ENCODE measurements at places on chromosomes 12 and 14.

GRCh38 chr12:124732275-124733075 lies 131.2 kb downstream of the SCARB1 start:
- DNase-seq, result no peak

DNA sequence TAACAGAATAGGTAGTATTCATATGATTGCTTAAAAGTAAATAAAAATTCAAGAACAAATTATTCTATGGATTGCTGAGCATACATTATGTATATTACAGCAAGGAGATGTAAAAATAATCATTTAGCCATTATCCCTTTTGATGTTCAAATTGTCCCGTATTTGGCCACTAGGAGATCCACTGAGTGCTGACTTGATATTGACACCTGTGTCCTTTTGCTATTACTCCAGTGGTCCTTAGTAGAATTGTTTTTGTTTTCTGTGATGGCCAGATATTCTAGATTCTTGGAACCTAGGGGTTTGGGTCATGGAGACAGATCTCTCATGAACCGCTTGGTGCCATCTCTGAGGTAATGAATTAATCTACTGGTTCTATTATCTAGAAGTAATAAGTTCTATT lies 16.8 kb downstream of the ERO1A start:
- no peak for DNase-seq

DNA sequence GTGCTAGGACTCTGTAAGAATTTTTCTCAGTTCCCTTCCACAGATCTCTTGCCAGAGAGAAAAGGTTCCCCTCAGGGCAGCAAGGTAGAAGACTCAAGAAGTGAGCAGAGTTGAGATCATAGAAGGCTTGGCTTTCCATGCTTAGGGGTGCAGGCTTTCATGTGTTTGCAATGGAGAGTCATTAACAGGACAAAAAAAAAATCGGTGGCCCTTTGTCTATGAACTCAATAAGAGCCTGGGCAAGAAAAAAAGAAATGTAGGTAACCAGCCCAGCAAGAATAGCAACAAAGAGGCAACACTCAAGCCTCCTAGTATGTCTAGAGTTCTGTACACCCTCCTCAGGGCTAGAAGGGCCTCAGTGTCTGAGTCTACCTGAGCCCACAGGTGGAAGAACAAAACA lies 23.4 kb upstream of the LRP6 start:
- no peak for DNase-seq

DNA sequence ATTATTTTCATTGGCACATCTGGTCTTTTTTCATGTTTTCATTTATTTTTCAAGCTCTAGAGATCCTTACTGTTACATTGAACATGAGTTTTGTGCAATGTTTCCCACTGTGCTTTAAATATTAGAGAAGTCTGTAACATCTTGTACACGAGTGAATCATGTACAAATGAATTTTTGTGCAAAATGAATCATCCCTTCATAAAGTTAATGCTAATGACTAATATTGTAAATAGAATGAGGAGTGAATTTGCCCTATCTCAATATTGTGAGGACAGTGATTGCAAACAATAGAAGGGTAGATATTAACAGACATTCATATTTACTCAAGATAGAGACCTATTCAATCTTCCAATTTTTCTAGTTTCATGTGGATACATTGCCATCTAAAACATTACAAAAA lies 463.3 kb upstream of the FOXG1 start:
- no peak for DNase-seq

- DNase-seq, result no peak
Observed at GRCh38 chr14:77738559-77739250, 22.3 kb downstream of the SNW1 start.

- DNase-seq, result no peak
Observed at GRCh38 chr12:76548222-76548837, 11.2 kb downstream of the OSBPL8 start.

- DNase-seq, result peak; percentile 28
Observed at GRCh38 chr14:64388533-64389285, 556 bp downstream of the MTHFD1 start.

DNA sequence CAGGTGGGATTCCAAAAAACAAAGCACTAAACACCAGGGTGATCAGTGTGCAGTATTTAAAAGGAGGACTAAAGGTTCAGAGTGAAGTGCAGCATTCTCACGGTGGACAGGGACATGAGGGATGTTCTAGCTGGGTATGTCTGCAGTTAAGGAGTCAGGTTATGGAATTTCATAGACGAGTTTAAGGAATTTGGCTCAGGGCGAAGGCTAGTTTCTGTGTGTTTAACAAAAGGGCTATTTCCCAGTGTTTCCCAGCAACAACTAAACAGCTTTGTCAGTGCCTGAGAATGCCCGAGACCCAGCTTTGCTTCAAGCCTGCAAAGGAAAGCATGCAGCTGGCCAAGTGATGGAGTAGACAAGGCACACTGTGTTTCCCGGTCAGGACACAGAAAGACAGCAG lies 7.0 kb downstream of the KRT1 start:
- DNase-seq, result no peak

DNA sequence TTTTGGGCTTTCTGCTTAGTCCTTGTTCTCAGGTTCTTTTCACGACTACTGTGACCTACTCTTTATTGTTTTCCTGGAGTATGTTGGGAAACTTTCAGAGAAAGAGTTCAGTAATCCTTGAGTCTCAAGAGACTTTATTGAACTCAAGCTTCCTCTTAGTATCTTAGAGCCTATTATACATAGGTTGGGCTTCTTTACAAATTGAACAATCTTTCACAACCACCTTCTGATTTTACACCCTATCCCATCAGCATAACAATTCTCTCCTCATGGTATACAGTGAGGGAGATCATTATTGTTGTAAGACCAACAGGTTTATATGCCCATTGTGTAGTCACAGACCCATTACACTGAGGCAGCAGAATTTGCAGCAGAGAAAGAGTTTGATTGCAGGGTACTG lies 193.2 kb upstream of the IGF1 start:
- no peak for DNase-seq

GRCh38 chr12:74488134-74488533 lies 49.5 kb upstream of the ATXN7L3B start:
- no peak for DNase-seq

DNA sequence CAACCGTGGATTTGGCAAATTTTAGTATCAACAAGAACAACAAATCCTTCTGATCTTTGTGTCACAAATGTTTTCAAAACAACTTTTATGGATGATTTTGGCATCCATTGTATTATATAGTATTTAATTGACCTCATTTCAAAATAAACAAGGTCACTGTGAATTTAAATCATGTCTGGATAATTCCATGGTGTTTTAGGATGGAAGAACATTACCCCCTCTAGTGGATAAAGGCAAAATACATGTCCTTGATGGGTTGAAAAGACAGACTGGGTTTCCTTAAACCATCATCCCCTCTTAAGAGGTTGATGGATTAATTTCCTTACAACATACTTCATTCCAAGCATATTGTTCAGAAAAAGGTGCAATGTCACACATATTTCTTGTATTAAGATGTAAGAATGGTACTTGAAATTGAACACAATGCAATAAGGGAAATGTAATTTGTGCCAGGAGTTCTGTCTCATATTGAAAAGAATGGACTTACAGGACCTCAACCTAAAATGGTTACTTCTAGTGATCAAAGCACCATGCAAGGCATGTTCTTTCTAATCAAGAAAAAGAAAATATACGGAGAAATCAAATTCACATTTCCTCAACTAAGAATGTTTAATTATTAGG lies 352.0 kb downstream of the BCAT1 start:
- no peak for DNase-seq

DNA sequence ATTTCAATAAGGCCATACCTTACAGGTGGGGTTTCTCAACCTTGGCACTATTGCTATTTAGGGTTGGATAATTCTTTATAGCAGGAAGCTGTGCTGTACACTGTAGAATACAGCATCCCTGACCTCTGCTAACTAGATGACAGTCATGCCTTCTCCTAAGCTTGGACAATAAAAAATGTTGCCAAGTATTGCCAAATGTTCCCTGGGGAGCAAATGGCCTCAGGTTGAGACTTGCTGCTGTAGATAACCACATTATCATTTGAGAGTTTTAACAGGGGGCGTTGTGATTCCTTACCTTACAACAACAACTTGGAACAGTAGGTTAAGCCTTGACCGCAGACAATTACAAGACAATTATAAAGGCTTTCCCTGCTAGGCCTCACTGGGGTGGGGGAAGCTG lies 1073.6 kb upstream of the TMEM132C start:
- DNase-seq, result no peak

GRCh38 chr12:26298785-26299621 lies 103.6 kb downstream of the SSPN start:
- no peak for DNase-seq

GRCh38 chr14:69017706-69018105 lies 38.6 kb upstream of the ACTN1 start:
- no peak for DNase-seq

DNA sequence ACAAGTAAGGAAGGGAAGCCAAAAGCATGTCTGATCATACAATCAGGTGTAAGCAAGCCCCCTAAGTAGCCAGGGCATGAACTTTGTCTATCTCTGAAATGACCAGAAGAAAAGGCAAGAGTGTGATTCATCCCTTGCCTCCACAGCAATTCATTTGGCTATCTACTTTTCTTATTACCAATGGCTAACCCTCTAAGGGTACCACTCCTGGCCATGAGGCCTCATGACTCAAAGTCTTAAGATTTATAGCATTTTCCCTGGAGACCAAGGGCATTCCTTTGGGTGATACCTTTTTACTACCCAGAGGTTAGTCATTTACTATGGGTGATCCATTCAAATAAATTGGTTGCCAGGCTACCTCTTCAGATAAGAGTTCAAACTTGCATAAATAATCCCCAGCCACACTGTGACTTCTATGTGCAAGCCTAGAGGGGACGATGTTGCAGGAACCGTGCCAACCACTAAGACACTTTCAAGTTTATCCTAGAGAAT lies 1.5 kb upstream of the LGALS3 start:
- no peak for DNase-seq

- DNase-seq, result no peak
Observed at GRCh38 chr12:68113644-68114043, 45.9 kb downstream of the IFNG start.

- DNase-seq, result no peak
Observed at GRCh38 chr14:71554959-71555612, 377.1 kb upstream of the RGS6 start.

- DNase-seq, result no peak
Observed at GRCh38 chr14:57999979-58000378, 134.1 kb upstream of the SLC35F4 start.

GRCh38 chr14:96376093-96376492 lies 12.8 kb downstream of the GSKIP start:
- DNase-seq, result no peak

DNA sequence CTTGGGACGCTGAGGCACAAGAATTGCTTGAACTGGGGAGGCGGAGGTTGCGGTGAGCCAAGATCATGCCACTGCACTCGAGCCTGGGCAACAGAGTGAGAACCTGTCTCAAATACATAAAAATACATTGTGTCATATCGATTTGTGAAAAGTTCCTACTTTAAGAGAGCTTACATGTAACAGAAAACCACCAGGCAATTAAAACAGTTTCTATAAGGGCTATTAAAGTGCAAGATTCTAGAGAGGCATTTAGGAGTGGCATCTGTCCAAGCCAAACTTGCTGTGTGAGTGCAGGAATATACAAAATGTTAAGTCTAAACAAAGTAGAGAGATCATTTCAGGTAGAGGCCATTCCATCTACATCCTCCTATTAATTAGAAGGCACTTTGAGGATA lies 1.7 kb upstream of the NEK9 start:
- no peak for DNase-seq

DNA sequence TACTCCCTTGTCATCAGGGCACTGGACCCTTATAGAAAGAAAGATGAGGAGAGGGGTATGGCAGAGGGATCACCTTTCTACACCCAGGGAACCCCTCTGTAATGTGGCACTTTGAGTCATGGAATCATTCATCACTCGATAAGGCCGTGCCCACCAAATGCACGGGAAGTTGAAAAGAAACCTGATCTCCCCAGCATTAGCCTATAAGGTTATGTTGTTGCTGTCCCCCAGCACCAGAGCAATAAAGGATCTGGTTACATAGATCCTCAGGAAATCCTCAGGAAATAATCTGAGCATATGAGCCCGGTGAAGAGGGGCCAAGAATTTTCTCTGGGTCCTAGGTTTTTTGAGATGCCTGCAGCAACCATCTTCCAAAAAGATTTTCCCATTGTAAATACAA lies 148.8 kb upstream of the CRY1 start:
- no peak for DNase-seq

- DNase-seq, result peak; percentile 58
Observed at GRCh38 chr12:111598637-111599452, at the start of gene ATXN2. Gene ATXN2 (minus strand): TSS chr12:111599315. CDS start chr12:111599034, 281 bp downstream.

DNA sequence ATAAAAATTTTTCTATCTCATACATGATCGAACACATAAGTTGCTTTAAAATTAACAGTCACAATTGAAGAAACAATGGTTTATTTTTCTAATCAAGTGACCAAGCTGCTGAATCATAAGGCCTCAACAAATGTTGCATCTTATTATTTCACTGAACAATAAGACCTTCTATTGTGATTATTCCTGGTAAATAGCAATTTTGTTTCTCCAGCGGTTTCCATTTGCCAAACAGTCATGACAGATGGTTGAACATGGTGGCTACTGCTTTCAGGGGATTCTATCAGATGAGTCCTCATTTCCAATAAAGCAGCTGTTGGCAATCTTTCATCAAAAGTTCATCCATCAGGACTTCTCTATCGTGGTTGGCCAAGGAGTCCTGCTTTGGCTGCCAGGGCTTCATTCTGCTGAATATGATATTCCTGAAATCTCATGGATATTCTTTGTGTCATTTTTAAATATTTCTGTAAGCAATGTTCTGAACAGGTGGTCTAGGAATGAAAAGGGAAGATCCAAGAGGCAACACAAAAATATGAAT lies 13.0 kb downstream of the TOMM20L start:
- DNase-seq, result no peak

DNA sequence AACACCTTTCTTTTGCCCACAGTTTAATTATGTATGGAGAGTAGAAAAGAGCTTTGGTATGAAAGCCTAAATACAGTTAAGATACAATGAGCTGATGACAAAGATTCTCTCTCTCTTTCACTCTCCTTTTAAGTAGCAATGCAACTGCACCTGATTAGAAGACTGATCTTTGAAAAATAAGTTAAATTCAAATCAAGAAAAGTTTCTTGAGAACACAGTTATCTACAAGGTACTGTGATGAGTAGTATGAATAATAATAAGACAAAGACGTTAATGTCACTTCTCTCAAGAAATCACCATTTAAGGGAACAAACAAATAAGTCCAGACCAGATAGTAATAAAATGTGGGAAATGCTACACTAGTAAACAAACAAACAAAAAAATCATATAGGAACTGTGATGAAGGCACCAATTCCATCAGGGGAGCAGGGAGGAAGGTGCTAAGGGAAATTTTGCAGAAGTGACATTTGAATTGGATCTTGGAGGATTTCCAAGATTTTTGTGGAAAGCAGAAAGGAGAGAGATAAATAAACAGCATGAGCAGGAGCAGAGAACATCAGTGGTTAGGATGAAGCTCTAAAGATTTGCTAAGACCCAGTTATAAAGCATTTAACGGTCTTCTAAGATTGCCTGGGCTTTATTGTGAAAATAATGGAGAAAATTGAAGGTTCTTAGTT lies 65.2 kb upstream of the STK38L start:
- DNase-seq, result no peak

Measured in endothelial cell (in vitro differentiated cells).